ENCODE measurements at places on chromosomes 3 and 15.
A peak's percentile ranks its signal among the peaks of the same experiment; 100 is the strongest.

- DNase-seq: no peak
Measured at GRCh38 chr15:88636050-88636449, 2.8 kb upstream of the ISG20 start.

DNA sequence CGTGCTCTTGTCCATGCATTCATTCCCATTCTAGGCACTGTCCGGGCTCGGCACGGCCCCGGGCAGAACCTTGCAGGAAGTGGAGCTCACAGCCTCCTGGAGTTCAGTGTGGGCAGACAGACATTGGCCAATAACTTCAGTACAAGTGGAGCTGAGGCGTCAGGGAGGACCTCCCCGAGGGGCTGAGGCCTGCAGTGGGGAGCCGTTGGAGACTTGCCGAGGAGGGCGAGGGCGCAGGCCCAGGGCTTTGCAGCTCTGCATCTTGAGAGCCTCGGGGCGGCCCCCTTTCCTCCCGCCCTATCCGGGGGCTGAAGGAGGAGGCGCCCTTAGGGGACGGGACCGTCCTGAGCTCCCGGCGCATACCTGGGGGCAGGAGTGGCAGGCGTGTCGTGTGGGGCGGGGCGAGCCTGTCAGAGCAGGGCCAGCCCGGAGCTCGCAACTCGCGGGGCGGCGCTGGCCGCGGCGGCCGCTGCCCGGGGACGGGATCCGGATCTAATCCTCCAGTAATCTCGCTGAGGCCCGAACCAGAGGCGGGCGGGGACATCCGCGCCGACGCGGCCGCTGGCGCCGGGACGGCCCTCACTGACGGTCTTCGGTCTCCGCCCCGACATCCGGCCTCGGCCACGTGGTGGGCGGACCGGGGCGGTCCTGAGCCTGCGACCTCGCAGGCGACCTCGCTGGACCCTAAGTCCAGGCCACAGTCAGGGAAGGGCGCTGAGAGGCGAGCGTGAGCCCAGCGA lies at the start of gene ACY1:
Gene ACY1, plus strand, starts transcription at position 698 of the 740 bp plus-strand sequence. CDS start 530 bp downstream, outside the sequence.
- peak; percentile 30 for DNase-seq

DNA sequence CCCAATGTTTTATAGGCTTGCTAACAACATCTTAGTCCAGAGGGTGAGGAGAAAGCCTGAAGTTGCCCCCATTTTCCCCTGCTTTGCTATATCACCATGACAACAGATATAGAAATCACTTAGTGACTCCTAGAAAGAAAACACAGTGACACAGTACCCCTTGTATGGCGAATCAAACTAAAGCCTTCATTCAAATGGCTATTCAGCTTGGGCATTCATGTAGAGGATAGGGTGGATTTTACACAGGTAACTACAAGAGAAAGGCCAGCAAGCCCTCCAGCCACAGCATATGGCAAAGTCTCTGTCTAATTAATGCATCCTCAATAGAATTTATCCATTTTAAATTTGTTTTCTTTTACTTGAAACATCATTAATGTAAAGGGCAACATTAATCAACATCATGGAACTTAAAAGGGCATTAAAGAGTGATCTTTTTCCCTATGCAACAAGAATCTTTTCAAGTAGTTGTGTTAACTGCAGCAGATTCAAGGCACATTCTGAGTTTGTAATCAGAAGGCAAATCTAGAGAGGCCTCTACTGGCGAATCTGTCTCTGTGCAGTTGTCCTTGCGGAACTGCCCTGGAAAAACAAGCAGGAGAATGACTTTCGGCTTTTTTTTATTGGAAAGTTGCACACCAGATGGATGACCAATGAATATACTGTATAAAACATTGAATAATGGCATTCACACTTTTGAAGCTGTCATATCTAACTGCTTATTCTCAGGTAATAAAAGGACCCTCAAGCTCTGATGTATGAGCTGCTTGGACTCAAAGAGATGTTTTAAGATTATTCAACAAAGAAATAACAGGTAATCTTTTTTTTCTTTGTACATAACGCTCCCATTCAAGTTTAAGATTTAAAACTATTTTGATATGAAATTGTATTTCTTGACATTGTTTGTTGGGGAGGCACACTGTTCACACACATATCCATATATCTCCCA lies 621.7 kb upstream of the AGTR1 start:
- DNase-seq: no peak

DNA sequence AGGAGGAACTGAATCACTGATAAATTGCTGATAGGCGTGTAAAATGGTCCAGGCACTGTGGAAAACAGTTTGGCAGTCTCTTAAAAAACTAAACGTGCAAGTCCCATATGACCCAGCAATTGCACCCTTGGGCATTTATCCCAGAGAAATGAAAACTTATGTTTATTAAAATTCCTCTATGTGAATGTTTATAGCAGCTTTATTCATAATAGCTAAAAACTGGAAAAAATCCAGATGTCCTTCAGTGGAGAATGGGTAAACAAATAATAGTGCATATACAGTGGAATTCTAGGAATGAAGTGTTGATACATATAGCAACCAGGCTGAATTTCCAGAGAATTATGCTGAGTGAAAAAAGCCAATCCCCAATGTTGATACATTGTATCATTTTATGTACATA lies 482.2 kb upstream of the PDZRN3 start:
- DNase-seq: no peak

GRCh38 chr3:50324351-50325112 lies 2.0 kb upstream of the HYAL2 start:
- DNase-seq: no peak

- DNase-seq: no peak
Measured at GRCh38 chr3:110027446-110028080, 690.2 kb upstream of the DPPA4 start.

DNA sequence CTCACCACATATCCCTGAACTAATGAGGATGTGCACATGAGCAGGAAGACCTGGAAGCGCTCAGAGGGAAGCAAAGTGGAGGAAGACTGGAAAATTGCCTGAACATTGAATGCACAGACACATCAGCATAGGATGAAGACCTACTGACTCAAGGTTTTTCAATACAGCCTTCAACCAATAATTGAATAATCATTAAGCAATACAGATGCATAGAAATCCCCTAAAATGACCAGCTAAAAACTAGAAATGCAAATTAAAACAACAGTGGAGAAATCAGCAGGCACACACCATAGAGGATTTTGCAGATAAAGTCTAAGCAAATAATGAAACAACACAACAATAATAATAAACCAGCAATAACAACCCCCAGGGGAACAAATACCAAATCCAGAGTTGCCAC lies 80.4 kb downstream of the CEP152 start:
- no peak for DNase-seq

GRCh38 chr15:25658560-25658959 lies 204.6 kb downstream of the ATP10A start:
- DNase-seq: no peak

GRCh38 chr15:77028451-77029165 lies 33.7 kb downstream of the PSTPIP1 start:
- DNase-seq: no peak

Data from stimulated activated CD8-positive, alpha-beta memory T cell treated with anti-CD3 and anti-CD28 coated beads, Interleukin-2, amount 100 ng/mL, for 1 hour (primary cell).